Renal pelvis (tissue), 12 donors: ENCODE measurements at places on chromosomes 1 and 21. TPM values are rescaled to one million over a fixed set of nuclear protein-coding genes. Genes with fewer than 3 reads are reported as not detected.

DNA sequence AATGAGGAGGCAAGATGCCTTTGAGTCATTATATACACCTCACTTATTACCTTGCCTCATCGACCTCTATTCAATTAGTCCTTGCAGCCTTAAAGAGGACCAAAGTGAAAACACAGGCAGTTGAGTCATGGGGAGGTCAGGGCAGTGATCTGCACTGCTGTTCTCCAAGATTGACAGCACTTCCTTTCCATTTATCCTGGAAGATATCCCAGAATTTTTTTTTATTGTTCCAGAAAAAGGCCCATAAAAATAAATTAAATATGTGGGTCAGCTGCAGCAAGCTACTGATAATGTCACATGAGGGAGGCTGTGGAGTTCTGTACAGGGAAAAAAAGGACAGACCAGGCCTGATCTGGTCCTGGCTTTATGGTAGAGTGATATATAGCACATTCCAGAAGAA, 33.2 kb upstream of the CDC42BPA start:
- peak; percentile 37 for DNase-seq

GRCh38 chr1:233163696-233164095, 131.8 kb downstream of the PCNX2 start:
- DNase-seq, result no peak

The MIXL1 gene
- 0.16 TPM for polyA plus RNA-seq

The PRAMEF20 gene
- polyA plus RNA-seq, result not detected
